Vagina (tissue), 2 donors: ENCODE measurements at places on chromosomes 16 and 17. TPM values are rescaled to one million over a fixed set of nuclear protein-coding genes. Genes with fewer than 3 reads are reported as not detected.

DNA sequence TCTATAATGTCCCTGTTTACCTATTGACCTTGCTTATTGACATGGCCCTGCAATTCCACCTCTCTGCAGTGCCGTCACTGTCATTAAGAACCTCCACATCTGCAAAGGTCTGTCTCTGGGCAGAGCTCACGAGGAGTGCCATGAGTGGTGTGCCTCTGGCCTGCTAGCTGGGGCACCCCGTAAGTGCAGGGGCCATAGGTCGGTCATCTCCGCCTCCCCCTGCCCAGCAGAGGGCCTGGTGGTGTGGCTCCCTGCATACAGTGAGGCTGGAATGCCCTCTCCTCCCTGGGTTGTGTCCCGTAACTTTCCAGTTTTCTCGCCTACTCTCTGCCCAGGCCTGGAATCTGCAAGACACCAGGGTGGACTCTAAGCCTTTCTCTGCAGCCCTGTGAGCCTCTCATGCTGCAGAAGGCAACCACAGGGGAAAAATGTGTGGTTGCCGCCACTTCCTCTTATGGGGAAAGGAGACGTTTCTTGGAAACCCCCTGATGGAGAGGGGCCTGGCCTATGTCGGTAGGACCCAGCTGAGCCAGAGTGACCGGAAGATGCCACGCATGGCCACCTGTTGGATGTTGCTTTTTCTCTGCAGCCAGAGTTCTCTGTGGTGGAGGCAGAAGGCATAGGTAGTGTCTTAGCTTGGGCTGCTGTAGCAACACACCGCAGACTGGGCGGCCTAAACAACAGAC lies 2.7 kb upstream of the SNX20 start:
- no peak for DNase-seq

DNA sequence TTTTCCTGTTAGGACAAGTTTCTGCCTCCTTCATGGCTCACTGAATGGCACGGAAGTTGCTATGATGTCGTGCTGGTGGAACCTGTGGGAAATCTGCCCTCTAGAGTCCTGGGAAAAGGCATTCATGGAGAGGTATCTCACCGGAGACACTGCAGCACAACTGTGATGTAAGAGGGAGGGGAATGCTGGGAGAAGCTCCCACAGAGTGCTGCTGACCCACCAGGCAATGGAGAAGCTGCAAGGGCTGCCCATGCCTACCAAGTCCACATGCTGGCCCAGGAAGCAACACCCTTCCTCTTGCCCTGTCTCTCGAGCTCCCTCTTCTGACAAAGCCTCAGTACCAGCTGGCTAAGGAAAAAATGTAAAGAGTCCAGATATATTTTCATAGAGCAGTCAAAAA lies 45.2 kb upstream of the SLC5A11 start:
- DNase-seq: no peak

DNA sequence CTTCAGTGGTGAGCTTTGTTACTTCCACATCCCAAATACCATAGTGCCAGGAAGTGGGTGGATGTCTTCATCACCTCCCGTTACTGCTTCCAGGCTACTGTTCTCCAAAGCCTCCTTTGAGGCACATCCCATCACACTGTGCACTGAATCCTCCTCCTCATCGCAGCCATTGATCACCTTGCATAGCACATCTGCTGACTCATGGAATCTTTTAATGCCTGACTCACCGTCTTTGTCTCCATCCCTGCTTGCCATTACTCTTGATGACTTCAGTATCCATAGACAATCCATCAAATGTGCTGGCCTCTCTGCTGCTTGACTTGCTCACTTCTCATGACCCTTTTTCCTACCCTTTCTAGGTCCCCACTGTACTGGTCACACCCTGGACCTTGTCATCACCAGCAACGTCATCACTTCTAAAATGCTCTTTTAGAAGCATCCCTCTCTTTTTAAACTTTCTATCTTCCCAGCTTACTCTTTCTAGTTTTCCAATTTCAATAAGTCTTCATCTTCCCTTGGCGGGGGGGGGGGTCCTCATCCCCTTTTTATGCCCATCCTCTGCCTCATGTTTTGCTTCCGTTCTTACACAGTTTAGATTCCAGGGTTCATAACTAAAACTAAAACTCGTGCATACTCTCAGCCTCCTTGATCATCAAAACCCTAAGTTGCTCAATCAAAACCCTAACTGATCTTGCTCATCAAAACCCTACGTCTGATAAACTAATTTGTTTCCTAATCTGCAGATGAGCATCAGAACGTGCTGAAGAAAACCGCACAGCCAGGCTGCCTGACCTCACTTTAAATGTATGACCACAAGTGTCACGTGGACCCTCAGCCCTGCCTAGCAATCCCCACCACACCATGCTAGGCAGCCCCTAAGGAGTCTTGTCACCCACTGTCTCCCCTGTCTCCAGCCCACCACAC lies 289.7 kb upstream of the ZFHX3 start:
- no peak for DNase-seq

- no peak for DNase-seq
Measured at GRCh38 chr16:12559714-12560113, 244.0 kb downstream of the CPPED1 start.

GRCh38 chr16:49754495-49755312 lies 101.2 kb downstream of the ZNF423 start:
- no peak for DNase-seq

GRCh38 chr17:48812001-48812400 lies 5.0 kb downstream of the TTLL6 start:
- no peak for DNase-seq

The BCAR1 gene
- total RNA-seq: 39.5 TPM

DNA sequence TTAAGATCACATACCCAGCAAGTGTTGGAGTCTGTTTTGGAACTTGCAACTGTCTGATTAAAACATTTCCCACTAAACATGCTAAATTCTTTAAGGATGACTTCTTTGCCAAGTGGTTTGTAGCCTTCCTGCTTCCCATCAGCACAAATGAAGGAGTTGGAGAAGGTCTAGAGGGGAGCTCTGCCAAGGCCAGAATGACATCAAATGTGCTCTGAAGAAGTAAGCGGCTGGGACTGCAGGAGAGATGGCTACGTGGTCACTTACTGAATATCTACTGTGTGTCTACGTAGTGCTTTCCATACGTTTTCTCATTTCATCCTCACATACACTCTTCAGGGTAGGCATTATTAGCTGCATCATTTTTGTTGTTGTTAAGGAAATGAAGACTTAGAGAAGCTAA lies 135.7 kb upstream of the NLRP1 start:
- no peak for DNase-seq

GRCh38 chr16:84404324-84404723 lies 36.0 kb downstream of the ATP2C2 start:
- no peak for DNase-seq

DNA sequence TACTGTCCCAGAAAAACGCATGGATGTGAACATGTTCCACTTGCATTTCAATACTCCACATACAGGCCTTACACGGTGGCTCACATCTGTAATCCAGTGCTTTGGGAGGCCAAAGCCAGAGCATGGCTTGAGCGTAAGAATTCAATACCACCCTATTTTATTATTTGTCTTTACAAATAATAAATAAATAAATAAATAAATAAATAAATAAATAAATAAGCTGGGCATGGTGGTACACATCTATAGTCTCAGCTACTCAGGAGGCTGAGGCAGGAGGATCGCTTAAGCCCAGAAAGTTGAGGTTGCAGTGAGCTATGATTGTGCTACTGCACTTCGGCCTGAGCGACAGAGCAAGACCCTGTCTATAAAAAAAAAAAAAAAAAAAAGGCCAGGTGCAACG lies 53.9 kb downstream of the PLXDC1 start:
- no peak for DNase-seq

The B4GALNT2 gene
- not detected for total RNA-seq

DNA sequence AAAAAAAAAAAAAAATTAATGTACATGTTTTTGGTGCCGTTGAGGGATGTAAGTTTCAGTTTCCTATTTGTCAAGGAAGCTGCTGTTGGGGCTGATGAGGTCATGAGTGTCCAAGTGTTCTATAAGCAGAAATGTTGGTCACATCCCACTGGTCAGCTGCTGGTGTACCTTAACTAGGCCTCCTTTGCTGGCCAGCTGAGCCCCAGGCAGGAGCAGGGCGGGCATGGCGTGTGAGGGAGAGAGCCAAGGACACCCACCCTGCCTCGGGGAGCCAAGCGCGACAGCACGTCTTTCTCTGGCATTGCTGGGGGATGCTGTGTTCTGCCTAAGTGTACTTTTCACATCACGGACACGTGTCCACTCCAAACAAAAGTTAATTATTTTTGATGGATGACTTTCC lies 108.1 kb upstream of the CDC42EP4 start:
- DNase-seq: no peak

The TP53TG3C gene
- total RNA-seq: not detected

The METTL9 gene
- total RNA-seq: 97.7 TPM

DNA sequence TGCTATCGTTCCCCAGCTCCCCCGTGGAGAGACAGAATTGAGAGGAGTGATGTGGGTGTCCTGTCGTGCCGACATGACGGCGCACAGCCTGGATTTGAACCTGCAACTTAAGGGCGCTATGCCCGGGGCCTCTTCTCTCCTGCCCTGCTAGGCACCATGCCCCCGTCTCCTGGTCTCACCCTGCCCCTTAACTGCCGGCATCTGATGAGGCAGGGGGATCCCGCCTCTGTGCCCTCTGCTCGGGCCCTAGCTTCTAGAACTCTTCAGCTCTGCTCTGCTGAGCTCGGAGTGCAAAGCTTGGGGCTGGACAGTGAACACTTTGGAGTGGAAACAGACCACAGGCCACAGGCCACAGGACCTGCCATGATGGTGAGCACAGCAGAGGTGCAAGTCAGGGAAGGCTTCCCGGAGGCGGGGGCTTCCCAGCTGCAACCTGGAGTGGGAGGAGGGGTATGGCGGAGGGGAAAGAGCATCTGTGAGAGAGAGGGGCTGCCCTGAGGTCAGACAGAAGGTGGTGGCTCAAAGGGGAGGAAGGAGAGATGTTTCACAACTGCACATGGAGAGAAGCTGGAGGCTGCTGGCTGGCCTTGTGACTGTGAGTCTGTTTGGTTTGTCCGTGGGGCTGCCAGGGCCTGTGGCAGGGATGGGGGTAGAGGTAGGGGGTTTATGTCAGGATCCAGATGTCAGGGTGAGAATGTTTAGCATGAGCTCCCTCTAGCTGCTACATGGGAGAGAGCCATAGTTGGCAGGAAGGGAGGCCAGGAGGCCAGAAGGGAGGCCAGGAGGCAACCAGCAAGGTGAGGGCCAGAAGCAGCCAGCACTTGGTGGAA lies 107.8 kb downstream of the CRLF3 start:
- DNase-seq: no peak

The DPEP3 gene
- total RNA-seq: not detected

DNA sequence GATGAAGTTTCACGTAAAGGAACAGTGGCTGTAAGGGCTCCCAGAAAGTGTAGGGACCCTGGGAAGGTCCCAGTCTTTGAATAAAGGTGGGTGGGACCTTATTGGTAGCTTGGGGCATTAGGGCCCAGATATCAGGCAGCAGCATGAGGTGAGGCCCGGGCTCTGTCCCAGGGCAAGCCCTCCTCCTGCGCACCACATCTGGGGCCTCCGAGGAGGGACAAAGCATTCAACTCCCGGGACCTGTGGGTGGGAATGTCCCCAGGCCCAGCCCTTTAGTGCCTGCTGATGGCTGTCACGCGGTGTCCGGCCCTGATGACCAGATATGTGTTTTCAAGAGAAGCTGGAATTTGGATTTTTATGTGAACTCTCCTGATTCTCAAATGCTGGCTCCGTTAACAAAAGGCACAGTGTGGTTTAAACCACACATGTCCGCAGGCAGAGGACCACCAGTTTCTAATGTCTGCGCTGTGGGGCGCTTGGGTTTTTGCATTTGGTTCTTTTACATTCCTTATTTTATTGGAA lies 30.4 kb downstream of the RAI1 start:
- DNase-seq: no peak

GRCh38 chr16:85129876-85130704 lies 17.8 kb upstream of the CIBAR2 start:
- no peak for DNase-seq
